Activated T-helper 9 cell treated with anti-CD3 and anti-CD28 coated beads, Interleukin-2, amount 50 U/mL, for 16 hours (primary cell): ENCODE measurements at places on chromosomes 1 and 21.
A peak's percentile ranks its signal among the peaks of the same experiment; 100 is the strongest.

DNA sequence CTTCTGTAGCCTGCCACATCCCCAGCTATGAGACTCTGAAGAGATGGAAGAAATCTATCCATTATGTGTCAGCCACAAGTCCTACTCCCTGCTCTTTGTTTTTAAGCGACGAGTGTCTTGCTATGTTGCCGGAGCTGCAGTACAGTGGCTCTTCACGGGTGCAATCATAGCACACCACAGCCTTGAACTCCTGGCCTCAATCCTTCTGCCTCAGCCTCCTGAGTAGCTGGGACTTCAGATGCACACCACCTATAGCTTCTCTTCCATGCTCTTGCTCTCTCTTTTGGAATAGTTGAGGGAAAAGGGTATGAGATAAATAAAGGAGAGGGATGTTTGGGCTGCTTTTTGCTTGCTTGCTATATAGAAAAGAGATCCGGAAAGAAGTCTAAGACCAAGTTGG, 1.6 kb downstream of the TUFT1 start:
- DNase-seq, result no peak

GRCh38 chr1:199082778-199083389, 444.0 kb downstream of the PTPRC start:
- no peak for DNase-seq

- no peak for DNase-seq
Measured at GRCh38 chr1:171717062-171717718, 24.7 kb downstream of the VAMP4 start.

DNA sequence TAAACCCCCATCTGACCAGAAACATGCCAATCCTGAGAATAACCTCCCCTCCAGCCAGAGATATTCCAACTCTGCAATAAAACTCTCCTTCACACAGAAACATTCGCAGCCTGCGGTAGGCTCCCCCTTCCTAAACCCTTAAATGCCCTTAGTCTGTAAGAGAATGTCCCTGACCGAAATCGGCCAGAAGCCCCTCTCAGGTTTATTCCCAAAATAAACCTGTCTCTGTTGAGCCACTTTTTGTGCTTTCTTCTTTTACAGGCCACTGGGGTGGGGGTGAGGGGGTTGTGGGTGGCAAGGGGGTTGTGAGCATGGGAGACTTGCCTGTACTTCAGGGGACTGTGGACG, 4.6 kb downstream of the PRXL2B start:
- DNase-seq, result no peak

GRCh38 chr1:211781260-211781659, 49.3 kb downstream of the LPGAT1 start:
- DNase-seq, result no peak

DNA sequence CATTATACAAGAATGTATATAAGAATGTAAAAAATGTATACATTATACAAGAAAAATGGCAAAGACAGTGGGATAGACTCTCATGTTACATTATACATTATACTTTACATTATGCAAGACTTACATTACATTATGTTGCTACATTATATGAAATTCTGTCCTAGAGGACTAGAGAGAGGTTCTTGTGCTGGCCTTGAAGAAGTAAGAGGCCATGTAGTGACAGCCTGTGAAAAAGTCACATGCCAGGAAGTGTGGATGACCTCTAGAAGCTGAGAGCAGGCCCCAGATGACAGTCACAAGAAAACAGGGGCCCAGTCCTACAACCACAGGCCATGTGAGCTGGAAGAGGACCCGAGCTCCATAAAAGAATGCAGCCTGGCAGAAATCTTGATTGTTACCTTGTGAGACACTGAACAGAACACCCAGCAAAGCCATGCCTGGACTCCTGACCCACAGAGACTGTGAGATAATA, 30.5 kb upstream of the AHCYL1 start:
- DNase-seq, result no peak

DNA sequence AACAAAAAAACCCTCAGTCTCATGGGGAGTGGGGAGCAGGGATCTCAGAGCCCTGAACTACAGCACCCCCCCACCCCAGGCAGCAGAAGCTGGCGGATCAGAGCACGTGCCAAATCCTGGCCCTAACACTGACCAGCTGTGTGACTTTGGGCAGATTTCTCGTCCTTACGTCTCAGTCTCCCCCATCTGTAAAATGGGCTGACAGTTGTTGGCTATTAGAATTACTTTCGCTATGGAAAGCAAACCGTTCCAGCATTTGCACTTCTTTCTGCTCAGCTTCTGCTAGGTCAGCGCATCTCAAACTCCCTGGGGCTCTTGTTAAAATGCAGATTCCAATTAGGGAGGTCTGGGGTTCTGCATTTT, 15.5 kb downstream of the TNFRSF8 start:
- DNase-seq, result no peak

DNA sequence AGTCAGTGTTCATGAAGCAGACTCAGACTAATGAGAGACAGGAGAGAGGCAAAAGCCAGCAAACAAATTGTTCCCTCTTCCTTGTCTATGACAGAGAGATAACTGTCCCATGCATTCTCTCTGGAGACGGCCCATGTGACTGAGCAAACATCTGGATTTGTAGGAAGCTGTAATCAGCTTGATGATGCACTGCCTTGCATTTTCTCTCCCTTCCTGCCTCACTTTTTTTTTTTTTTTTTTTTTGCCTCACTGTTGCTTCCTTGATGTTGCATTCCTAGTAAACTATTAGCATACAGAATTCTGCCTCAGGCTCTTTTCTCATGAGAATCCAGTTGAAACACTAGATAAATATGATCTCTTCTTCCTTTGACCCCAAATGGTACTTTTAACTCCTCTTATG, 134.5 kb downstream of the HHIPL2 start:
- DNase-seq, result no peak

- no peak for DNase-seq
Measured at GRCh38 chr1:101444381-101444780, 207.6 kb downstream of the S1PR1 start.

- no peak for DNase-seq
Measured at GRCh38 chr1:225657462-225657989, 4.6 kb upstream of the ENAH start.

- DNase-seq, result no peak
Measured at GRCh38 chr21:33817138-33817537, 98.5 kb downstream of the ATP5PO start.

- peak; percentile 36 for DNase-seq
Measured at GRCh38 chr1:203038891-203039608, 12.8 kb downstream of the PPFIA4 start.

GRCh38 chr1:40316595-40317393, at the start of gene COL9A2:
Gene COL9A2 (minus strand): TSS chr1:40317286. CDS start chr1:40317197, 89 bp downstream.
- peak; percentile 41 for DNase-seq

DNA sequence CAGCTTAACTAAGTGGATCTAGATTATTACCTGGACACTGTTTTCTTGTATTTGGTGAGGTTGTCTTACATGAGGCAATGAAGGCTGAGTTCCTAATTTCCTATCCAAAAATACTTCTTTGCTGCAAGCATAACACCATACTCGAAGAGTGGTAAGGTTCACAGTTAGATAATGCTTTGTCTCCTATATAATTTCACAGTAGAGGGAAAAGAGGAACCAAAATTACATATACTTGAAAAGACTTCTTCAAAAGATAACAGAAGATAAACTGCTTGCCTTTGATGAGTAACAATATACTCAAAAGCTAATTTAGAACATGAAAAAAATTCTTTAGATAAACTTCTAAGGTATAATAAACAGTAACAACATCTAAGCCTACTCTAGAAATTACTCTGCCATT, 20.4 kb downstream of the USP33 start:
- no peak for DNase-seq

GRCh38 chr1:72284348-72285073, 2.2 kb upstream of the NEGR1 start:
- DNase-seq, result no peak

GRCh38 chr1:191760016-191760415, 398.2 kb upstream of the RGS18 start:
- no peak for DNase-seq

DNA sequence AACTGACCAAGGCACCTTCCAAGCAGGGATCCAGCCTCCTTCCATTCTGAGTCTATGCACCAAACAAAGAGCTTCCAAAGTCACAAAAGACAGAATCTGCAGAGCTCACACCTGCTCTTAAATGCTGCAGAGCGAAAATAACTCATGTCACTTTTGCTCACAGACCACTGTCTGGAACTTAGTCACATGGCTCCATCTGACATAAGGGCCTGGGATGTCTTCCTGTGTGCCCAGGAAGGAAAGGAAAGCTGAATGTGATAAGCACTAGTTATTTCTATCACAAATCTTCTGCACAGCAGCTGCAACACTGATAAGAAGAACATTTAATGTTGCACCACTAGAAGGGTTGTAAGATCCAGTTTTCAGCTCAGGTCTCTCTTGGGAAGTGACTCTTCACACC, 39.5 kb upstream of the SGIP1 start:
- no peak for DNase-seq

DNA sequence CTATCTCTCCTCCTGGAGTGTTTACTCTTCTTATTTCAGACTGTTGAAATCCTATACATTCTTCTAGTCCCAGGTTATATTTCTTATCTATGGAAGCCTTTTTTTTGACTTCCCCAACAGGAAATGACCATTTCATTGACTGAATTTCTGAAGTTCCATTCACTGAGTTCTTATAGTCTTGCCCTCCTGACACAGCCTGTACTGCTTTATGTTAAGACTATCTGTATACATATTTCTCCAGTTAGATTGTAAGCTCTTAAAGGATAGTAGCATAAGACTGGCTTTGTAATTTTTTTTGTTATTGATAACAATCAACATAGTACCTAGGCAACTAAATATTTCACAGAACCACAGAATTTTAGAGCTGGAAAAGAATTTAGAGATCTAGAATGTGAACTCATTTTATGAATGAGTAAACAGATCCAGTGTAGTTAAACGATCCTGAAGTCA, 14.9 kb upstream of the MACF1 start:
- DNase-seq, result no peak

DNA sequence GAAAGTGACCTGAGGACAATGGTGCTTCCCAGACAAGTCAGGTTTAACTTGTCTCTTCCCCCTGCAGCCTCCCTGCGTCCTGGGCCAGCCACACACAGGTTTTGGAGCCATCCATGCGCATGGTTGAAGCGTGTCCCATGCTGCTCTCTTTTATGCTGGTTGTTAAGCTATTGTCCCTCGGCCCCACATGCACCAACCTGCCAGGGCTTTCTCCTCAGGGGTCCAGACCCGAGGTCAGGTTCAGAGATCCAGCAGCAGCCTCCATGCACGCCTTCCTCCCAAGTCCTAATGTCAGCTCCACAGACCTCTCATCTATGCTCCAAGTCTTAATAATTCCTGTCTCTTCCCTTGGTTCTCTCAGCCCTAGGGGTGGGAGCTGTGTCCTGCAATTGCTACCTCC, 1.6 kb downstream of the ABCA4 start:
- DNase-seq, result no peak

GRCh38 chr1:102435483-102435882, 438.8 kb upstream of the OLFM3 start:
- DNase-seq, result no peak

- DNase-seq, result no peak
Measured at GRCh38 chr1:47478090-47478489, 40.2 kb downstream of the FOXD2 start.

- no peak for DNase-seq
Measured at GRCh38 chr1:9659328-9659727, 7.8 kb downstream of the PIK3CD start.

DNA sequence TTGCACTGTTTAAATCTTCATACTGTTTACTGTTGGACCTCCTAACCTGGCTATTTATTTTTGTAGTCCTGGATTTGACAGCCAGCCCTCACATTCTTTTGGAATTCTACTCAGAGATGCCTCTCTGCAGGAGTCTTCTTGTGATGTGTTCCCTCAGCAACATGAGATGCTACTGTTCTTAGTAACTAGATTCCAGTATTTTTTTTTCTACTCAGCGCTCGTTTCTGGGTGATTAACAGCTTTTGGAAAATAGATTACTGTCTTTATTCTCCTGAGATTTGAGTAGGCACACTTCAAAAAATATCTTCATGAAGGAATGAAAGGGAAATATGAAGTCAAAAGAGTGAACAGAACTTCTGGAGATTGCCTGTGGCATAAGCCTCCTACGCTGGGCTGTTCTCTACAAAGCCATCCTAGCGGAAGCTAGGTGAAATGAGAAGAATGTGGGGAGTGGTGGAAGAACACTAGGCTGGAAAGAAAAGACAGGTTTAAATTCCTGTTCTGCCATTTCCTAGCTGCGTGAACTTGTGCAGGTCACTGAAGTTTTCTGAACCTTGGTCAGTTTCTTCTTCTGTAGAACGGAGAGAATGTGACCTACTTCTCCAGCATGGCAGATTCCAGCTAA, 75.9 kb downstream of the LRRC8C start:
- DNase-seq, result no peak

DNA sequence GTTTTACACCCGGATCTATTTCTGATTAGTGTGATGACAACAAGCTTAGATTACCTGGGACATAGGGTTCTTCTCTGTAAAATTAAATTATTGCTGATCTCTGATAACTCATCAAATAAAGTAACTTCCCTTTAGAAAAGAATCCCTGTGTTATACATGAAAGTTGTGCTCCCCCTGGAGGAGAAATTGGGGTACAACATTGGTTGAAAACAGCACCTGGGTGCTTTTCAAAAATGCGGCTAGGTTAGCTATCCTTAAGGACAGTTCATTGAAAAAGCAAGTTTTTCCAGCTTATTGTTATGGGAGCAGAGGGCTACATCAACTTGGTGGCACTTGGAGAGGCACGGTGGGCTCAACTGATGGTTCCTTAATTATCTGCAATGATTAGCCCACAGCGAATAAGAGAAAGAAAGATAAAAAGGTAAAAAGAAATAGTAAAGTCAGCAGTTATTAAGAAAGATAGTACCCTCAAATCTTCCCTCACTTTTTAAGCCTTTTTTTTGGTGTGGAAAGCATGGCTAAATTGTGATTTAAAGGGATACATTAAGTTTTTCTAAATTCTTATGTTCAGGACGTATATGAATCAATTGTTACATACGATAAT, 97.8 kb downstream of the FMN2 start:
- no peak for DNase-seq

DNA sequence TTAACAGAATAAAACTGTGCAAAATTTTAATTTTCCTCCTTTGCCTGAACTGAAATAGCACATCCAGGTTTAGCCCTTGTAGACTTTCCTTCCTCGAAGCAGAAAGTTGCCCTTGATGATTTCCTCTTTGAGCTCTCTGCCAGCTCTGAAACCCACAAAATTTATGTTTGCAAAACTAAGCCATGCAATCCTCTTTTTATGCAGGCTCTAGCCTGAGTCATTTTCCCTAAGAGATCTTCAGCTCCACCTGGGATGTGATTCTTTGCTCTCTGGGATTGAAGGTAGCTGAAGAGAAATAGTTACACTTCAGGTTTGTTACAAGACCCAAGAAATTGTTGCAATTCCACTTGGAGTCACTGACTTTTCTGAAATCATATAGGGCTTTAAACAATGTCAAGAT, 1.4 kb upstream of the F3 start:
- DNase-seq, result no peak

DNA sequence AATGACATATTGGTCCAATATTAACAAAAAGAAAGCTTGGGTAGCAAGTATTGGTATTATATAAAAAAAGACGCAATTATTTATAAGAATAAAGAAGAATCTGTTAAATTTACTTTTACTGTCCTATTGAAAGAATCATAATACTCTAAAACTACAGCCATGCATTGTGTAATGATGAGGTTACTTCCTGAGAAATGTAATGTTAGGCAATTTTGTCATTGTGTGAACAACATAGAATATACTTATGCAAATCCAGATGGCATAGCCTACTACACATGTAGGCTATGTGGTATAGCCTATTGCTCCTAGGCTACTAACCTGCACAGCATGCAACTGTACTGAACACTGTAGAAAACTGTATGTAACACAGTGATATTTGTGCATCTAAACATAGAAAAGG, 121.2 kb upstream of the PTGFR start:
- DNase-seq, result no peak

GRCh38 chr1:3910857-3911845, 11.1 kb upstream of the C1orf174 start:
- peak; percentile 65 for DNase-seq

GRCh38 chr21:35504951-35505466, 455.9 kb upstream of the RUNX1 start:
- DNase-seq, result no peak
